ENCODE measurements at places on chromosomes 2 and 18. TPM values are rescaled to one million over a fixed set of nuclear protein-coding genes. Genes with fewer than 3 reads are reported as not detected.

Gene CCBE1
- total RNA-seq: 35.1 TPM

DNA sequence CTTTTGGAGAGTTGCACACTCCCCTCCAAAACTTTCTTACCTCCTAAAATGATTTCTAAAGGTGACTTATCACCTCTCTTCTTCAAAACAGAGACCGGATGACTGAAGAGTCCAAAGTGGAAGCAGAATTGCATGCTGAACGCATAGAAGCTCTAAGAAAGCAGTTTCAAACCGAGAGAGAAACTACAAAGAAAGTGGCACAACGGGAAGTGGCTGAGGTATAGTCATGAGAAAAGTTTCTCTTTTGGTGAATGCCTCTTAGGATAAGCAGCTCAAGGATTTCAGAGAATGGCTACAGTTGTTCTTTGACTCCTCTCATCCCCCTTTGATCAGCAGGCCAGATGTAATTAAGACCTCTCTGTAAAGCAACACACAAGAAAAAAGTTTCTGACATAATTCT is 73.6 kb downstream of the GTF3C3 start:
- DNase-seq: no peak

Gene LRATD1
- 23.0 TPM for total RNA-seq

DNA sequence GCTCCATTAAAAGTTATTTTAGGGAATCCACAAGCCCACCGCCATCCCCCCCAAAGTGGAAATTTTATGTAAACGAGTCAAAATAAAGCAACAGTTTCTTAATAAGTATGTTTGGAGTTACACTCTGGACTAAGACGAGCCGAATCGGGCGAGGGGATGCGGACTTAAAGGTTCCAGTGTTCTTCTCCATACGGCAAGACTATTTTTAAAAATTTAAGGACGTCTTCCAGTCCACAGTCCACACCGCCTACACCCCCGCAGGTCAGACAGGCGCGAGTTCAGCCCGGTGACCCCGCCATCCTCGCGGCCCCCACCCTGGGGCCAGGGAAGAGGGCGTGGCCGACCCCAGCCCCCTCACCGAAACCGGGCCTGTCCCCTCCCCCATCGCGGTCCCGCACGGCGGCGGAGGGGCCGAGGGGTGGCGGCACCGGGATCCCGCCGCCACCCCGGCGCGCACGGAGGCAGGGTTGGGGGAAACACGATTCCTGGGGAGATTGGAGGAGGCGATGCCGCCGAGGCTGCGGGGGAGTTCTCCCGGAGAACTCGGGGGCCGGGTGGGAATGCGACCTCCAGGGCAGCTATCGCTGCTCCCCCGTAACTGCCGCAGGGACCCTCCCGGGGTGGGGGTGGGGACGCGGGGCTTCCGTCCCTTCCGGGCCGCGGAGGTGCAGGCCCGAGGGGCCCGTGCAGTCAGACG is 24.5 kb upstream of the SMAD7 start:
- DNase-seq: peak; percentile 66

Gene DSG4
- total RNA-seq: not detected

Gene DYSF
- 31.8 TPM for total RNA-seq

GRCh38 chr2:30860003-30860725 is 52.9 kb upstream of the CAPN13 start:
- DNase-seq: no peak

GRCh38 chr2:45841752-45842407 is 190.4 kb downstream of the PRKCE start:
- DNase-seq: no peak

- DNase-seq: no peak
These were observed 193.0 kb upstream of the THSD7B start for GRCh38 chr2:136572335-136572734.

Gene NOSTRIN
- 29.2 TPM for total RNA-seq

DNA sequence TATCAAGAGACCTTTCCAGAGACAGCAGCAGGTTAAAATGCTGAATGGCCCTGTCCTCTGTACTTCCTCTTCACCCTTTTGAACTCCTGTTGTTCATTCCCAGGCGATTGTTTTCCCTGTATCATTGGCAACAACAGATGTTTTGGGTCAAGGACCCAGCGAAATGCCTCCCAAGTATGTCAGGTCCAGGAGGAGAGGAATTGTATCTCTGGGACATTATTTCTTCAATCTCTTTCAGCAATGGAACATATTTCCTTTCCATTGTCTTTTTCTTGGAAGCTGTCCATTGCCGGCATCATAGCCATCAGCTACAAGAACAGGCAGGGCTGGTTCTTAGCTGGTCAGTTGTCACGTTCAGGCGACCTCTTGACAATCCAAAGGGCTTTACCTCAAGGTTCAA is 76.2 kb downstream of the NRP2 start:
- DNase-seq: no peak

GRCh38 chr18:71114550-71115210 is 825.8 kb downstream of the SOCS6 start:
- DNase-seq: no peak

Gene SLC11A1
- 57.6 TPM for total RNA-seq

Gene EFR3B
- total RNA-seq: 6.1 TPM

- no peak for DNase-seq
These were observed 33.6 kb downstream of the FARP2 start for GRCh38 chr2:241389697-241390096.

- no peak for DNase-seq
These were observed 575.4 kb downstream of the ARHGAP15 start for GRCh38 chr2:143704451-143705106.

Gene ZNF396
- total RNA-seq: 6.3 TPM

Gene FZD7
- total RNA-seq: 12.1 TPM

Gene FAP
- 24.6 TPM for total RNA-seq

Gene RNASEH1
- 24.5 TPM for total RNA-seq

DNA sequence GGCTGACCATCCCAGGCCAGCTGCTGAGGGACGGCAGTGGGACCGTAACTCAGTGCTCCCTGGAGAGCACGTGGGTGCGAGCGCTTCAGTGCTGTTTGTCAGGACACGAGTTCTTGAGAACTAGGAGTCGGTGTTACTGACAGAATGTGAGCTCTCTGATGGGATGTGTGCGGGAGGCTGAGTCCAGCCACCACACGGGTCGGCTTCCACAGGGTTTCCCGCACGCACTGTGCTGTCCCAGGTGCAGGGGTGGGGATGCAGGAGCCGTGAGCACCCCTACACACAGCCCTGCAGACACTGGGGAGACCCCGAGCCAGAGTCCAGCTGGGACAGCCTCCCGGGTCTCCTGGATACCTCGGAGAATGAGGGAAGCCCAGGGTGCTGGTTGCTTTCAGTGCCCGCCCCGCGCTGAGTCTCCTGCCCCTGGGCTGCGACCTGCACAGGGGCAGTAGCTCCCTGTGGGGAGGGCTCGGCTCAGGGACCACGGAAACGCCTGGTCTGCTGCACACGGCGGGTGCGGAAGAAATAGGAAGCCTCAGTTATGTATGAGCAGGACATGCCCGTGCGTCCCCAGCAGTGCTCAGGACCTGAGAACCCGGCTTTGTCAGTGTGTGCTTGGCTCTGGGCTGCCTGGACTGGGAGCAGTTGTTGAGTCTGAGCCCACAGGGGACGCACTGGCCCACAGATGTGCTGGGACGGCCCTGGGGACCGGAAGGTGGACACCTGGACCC is 71.2 kb downstream of the KCNG2 start:
- no peak for DNase-seq

DNA sequence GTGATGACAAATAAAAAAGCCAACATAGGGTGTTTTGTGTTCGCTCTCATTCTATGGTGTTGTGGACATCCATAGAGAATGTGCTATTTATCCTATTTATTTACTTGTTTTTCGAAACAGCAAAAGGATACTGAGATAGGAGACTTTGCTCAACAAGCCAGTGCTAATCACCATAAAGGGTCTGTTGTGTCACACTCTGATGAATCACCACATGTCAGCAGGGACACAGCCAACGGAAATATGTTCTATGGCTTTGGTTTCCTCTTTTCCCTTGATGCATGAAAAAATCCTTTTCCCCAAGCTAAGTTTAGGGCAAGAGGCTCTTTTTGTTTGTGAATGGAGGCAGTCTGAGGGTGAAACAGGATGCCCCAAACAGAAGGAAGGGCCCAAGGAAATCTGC is 154.3 kb downstream of the RNF152 start:
- DNase-seq: no peak

GRCh38 chr2:175461839-175462238 is 280.3 kb upstream of the ATP5MC3 start:
- no peak for DNase-seq

DNA sequence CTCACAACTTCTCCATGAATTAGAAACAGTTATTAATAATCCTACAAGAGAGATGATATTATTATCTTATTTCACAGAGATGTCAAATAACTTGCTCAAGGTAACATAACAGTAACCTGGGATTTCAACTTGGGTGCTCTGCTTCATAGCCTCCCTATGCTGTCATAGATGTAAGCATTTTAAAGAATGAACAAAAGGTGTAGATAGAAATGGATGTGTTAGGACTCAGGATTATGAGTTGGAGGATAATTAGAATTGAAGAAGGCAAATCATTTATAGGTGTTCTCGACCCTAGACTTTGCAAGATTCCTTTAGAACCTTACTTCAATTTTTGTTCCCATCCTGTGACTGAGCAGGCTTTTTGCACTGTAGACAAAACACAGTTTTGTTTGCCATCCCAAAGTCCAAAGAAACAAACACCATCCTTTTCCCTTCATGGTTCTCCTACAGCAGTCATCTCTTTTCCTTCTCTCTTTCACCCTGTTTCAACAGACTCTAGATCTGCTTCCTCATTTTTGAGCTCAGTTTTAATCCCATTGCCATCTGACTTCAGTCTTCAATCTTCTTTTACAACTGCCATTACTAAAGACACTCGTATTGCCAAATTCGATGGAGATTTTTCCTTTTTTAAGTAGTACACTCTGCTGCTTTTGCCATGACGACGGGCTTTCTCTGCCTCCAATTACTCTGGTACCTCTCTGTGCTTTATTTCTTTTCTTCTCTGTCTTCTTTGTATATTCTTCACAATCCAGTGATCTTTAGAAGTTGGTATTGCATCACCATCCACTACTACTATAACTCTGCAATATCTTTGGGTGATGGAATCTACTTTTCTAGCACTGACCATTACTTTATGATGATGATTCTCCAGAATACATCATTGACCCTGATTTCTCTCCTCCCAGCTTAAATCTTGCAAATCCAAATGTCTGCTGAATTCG is 4.5 kb downstream of the HNMT start:
- DNase-seq: no peak

GRCh38 chr2:57908736-57909161 is 137.9 kb upstream of the VRK2 start:
- DNase-seq: no peak

- no peak for DNase-seq
These were observed 76.0 kb downstream of the TGIF1 start for GRCh38 chr18:3525870-3526420.

GRCh38 chr2:8957628-8958027 is 45.9 kb downstream of the MBOAT2 start:
- DNase-seq: peak; percentile 14

Gene GPR75
- total RNA-seq: 2.8 TPM

GRCh38 chr2:105388971-105389381 is 9.9 kb downstream of the FHL2 start:
- peak; percentile 66 for DNase-seq

DNA sequence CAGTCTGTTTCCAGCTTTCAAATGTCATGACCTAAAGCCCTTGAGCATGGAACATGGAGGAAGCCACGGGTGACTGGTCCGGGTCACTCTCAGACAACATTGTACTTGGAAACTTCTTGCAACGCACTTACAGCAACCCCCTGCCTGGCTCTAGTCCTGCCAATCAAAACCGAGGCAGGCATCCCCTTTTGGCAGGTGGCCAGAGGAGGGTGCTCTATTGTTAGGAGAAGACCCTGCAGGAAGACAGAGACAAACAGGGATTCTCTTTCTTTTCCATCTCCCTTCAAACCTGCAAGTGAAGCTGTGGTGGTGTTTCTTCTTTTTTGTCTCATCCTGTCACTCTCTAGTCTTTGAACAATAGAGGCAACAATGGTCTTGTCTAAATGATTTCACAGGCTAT is 667.2 kb downstream of the ZEB2 start:
- DNase-seq: no peak

GRCh38 chr18:22279741-22280452 is 110.5 kb downstream of the GATA6 start:
- DNase-seq: no peak

Gene PDCL3
- total RNA-seq: 8.2 TPM

DNA sequence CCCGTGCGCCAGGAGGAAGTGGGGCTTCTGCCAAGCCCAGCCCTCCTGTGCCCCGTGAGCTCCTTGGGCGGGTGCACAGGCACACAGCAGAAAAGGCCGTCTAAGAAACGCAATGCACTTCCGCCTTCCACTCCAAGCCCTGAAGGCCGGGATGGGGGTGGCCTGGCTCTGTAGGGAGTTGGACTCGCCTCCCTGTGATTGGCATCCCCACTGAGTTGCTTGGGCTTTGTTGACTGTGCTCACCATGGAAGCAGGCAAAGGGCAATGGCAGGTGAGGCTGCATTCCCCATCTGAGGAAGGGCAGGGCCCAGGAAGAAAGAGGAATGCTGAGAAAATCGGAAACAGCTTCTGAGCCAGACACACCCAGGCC is 66.8 kb downstream of the CRACDL start:
- DNase-seq: peak; percentile 74

Gene MC4R
- total RNA-seq: 0.37 TPM

- no peak for DNase-seq
These were observed 62.4 kb upstream of the SKOR2 start for GRCh38 chr18:47313901-47314300.

GRCh38 chr2:69382547-69382946 is 4.5 kb downstream of the GFPT1 start:
- no peak for DNase-seq

Gene CENPA
- 0.71 TPM for total RNA-seq

DNA sequence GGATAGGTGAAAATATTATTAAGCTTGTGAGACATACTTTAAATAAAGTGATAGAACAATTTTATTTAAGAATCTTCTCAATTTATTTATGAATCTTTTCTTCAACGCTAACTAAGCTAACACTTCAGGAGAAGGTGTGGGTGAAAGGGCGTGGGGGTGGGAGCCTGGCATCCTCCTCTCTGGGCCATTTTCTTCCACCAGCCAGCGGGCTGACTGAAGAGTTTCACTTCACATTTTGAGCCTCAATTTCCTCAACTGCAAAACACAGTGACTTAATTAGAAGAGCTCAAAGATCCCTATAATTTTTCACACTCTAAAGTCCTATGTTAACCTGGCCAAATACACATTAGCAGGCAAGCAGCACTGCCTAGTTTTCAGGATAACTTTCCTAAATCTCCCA is 94.8 kb downstream of the FTCDNL1 start:
- DNase-seq: no peak

Gene GPR45
- total RNA-seq: not detected

Gene UGT1A3
- not detected for total RNA-seq

DNA sequence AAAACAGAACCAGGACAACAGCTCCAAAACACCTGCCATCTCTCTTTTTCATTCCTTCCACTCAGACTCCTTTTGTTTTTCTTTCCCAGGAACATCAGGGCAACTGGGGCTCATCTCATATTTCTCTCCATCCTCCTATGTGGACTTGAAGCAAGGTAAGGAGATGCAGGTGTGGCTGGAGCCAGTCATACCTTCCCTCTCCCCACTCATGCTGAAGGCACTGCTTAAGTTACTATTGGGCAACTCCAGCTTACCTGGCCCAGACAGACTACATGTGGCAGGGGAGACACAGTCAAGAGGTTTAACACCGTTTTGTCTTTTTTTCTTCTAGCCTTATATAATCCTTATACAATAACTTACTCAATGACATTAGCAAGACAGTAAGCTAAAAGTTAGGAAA is 38.4 kb downstream of the LAMA1 start:
- DNase-seq: no peak
